ENCODE measurements at places on chromosomes 13 and 19.

DNA sequence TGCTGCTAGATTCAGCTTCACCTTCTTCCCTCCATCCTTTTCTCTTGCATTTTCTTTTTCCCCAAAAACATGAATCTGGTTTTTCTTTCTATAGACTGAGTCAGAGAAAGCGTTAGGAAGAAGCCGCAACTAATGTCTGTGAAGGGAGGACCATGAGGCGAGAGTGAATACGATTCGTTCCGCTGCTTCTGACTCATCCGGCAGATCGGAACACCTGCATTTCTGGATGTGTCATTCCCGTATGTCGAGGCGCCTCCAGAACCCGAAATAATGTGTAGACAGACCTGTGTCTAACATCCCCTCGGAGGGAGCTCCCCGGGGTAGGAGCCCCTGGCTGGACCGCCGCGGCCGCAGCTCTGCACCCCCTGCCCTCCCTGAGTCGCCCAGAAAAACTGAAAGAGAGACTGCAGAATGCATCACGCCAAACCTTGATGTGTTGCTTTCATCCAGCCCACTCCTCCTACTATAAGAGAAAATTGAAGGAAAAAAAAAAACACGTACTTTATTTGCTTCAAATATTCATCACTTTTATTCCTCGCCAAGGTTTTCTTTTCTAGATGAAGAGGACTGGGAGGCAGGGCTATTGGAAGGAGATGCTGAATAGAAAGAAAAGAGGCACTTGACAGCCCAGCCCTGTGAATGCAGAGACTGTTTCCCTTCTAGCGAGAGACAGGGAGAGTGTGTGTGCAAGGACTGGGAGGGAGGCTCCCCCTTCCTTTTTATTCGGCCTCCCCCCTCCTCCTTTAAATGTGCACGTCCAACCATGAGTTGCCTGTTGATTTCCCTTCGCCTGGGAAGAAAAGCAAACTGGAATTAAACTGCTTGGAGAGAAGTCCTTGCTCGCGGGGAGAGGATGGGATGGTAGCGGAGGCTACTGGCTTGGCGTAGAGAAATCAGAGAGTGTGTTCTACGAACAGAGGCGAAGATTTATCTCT is 616 bp upstream of the PCDH17 start:
- DNase-seq: peak; percentile 53

- DNase-seq: no peak
Observed at GRCh38 chr13:73657821-73658540, 476.2 kb downstream of the KLF12 start.

GRCh38 chr19:34217952-34218817 is 36.2 kb upstream of the GARRE1 start:
- DNase-seq: no peak

- peak; percentile 73 for DNase-seq
Observed at GRCh38 chr13:20160306-20161274, at the start of gene GJA3. TSS of gene GJA3 (minus strand) at chr13:20161052. CDS start at chr13:20143288, 17,764 bp downstream.

- no peak for DNase-seq
Observed at GRCh38 chr19:47657719-47658118, 48.8 kb downstream of the BICRA start.

- DNase-seq: no peak
Observed at GRCh38 chr13:71039440-71039839, 827.6 kb downstream of the DACH1 start.

DNA sequence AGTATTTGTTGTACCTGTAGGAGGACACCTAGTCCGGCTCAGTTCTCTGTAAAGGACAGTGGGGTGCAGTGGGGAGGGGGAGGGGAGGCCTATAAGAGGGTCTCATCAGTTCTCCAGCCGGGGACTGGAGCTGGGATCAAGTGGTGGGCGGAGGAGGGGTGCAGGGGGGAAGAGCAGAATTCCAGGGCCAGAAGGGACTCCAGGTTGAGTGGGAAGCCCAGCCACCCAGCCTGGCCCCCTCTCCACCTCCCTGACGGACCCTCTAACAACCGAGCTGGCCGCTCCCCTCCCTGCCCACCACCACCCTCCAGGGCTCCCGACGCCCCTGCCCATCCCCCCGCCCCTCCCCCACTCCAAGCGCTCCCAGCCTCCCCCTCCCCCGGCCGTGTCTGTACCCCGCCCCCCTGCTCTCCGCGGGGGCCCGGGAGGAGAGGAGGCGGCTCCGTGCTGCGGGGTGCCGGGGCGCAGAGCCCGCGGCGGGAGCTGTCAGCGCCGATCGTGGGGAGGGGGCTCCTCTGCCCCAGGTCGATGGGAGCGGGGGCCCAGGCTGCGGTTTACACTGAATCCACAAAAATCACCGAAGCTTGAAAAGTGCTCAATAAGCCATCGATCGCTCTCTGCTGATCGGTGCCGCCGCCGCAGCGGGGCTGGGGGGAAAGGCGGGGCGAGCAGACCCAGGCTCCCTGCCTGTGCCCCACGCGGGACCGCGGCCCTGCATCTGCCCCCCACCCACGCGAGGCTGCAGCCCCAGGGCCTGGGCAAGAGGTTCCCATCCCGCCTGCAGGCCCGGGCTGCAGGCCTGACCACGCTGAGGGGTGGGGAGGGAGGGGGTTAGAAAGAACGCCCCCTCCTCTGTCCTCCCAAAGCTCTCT is 34.6 kb upstream of the ONECUT3 start:
- no peak for DNase-seq

DNA sequence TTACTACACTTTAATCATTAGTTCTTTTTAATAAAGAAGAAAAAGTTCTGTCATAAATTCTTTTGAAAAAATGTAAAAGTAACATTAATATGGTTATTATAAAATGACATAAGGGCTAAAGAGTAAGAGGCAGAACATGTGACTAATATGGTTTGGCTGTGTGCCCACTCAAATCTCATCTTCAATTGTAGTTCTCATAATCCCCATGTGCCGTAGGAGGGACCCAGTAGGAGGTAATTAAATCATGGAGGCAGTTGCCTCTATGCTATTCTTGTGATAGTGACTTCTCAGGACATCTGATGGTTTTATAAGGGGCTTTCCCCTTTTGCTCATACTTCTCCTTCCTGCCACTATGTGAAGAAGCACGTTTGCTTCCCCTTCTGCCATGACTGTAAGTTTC is 104.5 kb downstream of the UGGT2 start:
- DNase-seq: no peak

- no peak for DNase-seq
Observed at GRCh38 chr19:58428617-58429016, 11.3 kb downstream of the ZNF132 start.

GRCh38 chr19:51552996-51553725 is 17.9 kb upstream of the ZNF175 start:
- peak; percentile 44 for DNase-seq

GRCh38 chr13:72798817-72799216 is 16.9 kb downstream of the PIBF1 start:
- no peak for DNase-seq

DNA sequence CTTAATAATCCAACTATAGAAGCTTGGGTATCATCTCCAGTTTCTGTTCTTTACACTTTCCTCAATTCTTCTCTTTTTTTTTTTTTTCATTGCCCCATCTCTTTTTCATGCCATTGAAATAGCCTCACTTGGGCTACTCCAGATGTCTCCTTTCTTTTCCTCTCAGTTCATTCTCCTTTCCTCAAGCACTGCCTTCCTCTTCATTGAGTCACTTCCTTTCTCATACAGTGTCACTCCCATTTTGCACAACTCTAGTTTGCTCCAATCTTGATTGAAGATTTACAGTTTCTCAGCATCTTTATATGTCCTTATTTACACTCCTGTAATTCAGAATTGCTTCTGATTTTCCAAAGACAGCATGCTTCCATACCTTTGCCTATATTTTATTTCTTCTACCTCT is 61.3 kb downstream of the IPO5 start:
- no peak for DNase-seq

DNA sequence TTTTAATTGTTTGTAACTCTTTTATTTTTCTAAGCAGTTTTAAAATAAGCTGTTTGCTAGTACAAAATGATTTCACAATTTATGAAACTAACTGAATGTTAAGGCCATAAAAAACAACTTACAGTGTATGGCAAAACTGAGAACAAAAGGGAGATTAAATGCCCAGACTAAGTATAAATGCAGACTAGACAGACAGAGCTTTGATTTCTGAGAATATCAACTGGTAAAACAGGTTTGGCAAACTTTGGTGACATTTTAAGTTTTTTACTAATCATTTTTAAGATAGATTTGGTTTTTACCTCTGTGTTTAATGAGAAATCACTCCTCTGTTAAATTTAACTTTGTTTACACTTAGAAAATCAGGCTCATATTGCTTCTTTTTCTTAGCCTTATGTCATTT is 127.5 kb upstream of the KLF5 start:
- no peak for DNase-seq

DNA sequence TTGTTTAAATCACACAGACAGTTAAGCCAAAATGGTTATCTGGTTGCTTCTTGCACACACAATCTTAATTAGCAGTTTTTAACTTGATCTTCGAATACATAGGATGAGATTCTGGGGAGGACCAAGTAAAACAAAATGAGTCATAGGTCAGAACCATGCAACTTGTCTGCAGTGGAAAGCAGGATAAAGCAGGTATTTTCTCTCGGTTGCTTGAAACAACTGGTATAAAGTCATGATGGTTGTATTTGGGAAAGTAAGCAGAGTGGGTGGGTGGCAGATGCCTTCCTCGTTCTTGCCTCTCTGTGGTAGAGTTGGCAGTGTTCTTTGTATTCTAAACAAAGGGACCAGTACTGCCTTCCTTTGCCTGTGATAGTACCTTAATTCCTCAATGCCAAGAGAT is 167.0 kb downstream of the COG6 start:
- DNase-seq: no peak

GRCh38 chr13:110354123-110354627 is 47.1 kb downstream of the COL4A2 start:
- DNase-seq: no peak

GRCh38 chr13:50168786-50169185 is 153.5 kb downstream of the KCNRG start:
- DNase-seq: no peak

DNA sequence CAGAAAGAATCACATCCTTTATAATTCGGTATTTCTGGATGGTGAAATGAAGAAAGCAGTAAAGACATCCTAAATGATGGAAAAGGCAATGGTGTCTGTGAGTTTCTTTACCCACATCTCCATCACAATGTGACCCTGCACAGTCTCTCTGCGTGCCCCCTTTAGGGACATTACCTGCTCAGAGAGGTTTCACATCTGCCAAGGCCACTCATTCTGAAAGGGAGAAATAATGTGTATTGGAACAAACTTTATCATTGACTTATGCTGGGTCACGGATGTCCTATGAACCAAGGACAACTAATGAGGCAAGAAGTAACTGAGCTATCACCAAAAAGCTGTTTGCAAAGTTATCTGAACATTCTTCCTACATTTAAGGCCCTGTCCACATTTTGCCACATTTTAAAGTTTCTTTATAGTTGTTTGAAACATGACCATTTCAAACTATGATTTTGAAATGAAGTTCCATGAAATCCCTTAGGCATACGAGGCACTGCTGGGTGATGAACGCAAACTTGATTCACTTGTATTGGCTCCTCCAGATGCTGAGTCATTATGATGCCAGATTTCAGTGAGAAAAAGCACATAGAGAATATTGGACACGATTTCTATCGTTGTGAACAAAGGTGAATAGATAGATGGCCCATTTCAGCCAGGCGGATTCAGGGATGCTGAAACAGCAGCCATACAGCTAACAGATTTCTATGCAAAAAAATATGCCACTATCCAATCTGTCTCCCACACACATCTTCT is 63.5 kb upstream of the HMGB1 start:
- no peak for DNase-seq

DNA sequence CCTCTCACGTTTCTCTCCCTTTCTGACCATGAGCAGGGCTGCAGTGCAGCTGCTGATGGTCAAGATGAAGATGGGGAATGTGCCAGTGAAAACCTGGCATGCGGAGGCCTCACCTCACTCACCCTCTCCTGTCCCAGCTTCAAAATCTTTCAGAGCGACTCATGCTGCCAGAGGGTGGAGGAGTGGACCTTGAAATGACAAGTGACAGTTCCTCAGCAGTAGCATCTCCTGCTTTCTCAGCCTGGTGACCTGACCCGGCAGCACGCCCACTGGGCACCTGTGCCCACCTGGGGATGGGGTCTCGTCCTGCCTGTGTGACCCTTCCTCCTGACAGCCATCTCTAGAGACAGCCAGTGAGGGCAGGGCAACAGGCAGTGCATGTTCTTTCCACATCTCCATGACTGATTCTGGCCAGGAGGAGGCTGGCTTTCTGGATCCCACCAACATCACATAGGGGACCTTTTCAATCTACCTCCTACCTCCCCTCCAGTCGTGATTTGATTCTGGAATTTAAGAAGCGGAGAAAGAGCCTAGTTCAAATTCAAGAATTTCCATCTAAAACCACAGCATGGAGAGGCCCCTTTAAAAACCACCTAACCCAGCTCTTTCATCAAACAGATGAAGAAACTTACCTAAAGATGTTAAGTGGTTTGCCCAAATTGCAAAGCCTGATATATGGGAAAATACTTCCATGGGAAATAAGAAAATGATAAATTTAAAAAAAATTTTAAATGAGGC is 45.8 kb downstream of the RFX2 start:
- no peak for DNase-seq

- DNase-seq: no peak
Observed at GRCh38 chr19:54422136-54422535, 6.9 kb downstream of the TTYH1 start.

GRCh38 chr19:37876032-37876431 is 30.4 kb downstream of the WDR87 start:
- DNase-seq: no peak

GRCh38 chr13:49546561-49546960 is 38.8 kb downstream of the RCBTB1 start:
- DNase-seq: no peak

Data from right kidney (tissue), 9 donors.